ENCODE measurements at places on chromosomes 1 and 21.

DNA sequence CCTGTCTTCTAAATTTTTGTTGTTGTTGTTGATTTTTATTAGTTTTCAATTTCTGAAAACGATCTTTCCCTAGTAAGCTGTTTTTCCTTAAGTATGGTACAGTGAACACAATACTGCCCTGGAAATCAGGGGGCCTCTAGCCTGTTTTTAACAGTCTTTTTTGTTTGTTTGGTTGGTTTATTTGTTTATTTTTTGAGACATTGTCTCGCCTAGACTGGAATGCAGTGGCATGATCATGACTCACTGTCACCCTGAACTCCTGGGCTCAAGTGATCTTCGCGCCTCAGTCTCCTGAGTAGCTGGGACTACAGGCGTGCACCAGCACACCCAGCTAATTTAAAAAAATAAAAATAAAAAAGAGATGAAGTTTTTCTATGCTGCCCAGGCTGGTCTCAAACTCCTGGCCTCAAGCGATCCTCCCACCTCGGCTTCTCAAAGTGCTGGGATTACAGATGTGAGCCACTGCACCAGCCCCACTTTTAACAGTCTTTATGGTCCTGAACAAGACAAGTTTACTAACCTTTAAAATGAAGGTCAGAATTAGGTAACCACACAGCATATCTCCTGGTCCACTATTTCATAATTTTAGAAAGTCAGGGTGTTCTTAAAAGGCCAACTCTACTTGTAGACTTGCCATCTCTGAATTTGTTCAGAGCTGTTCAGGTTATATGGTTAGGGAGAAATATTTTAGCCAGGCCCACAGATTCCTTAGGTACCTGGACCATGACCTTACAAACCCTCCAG is 35.4 kb downstream of the TBCE start:
- DNase-seq = no peak

- no peak for DNase-seq
Measured at GRCh38 chr1:165988817-165989216, 161.4 kb downstream of the UCK2 start.

- no peak for DNase-seq
Measured at GRCh38 chr1:57086154-57086553, 120.3 kb upstream of the C8B start.

- DNase-seq = no peak
Measured at GRCh38 chr1:22502202-22502601, 50.6 kb downstream of the ZBTB40 start.

GRCh38 chr1:184267747-184268146 is 119.1 kb upstream of the C1orf21 start:
- no peak for DNase-seq

DNA sequence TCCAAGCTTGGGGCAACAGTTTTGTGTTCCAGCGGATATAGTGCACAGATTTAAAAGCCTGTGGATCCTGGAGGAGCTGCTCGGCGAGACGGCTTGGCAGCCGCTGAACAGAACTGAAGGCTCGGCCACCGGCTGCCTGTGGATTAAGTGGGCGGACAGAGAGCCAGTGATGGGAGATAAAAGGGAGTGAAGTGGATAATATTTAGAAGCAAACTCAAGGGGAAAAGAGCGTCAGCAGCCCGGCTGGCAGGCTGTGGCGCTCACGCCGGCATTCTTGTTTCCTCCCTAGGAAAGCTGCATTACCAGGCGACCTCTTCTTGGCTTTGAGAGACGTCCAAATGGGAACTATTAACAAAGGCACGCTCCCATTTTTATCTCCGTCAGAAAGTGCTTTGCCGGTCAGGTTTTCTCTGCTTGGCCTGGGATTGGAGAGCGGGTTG is 10.4 kb downstream of the TRABD2B start:
- DNase-seq = no peak

- no peak for DNase-seq
Measured at GRCh38 chr1:88191917-88192316, 492.2 kb upstream of the PKN2 start.

DNA sequence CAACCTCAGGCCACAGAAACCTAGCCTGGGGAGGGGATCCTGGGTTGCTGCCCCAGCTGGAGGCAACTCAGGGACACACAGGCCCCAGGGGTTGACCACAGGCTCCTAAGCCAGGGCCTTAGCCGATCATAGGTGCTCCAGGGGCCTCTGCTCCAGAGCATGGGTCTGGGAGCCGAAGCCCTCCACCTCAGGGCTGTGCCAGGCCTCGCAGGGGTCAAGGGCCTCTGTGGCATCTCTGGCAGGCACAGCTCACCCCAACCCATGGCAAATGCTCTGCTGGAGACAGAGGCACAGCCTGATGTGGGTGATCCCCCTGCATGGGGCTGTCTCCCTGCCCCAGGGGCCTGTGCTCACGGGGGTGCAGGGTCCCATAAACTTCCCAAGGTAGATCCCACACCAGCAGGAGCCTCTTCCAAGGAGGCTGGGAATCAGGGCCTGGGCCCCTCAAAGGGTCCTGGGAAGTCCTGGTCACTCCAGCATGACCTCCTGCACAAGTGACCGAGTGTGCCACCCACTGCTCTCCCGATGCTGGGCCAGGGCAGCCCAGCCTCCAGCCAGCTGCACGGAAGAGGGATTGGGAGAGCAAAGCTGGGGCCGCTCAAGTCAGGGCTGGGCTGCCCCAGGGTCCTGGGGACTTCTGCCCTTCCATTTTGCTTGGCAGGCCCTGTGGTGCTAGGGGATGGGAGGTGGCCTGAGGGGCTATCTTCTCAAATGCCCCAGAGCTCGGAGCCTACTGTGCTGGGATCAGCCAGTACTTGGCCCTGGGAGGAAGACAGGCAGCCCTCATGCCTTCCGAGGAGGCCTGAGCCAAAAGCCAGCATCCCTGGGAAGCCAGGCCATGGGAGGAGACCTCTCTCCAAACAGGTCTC is 22.2 kb upstream of the PRSS38 start:
- no peak for DNase-seq

DNA sequence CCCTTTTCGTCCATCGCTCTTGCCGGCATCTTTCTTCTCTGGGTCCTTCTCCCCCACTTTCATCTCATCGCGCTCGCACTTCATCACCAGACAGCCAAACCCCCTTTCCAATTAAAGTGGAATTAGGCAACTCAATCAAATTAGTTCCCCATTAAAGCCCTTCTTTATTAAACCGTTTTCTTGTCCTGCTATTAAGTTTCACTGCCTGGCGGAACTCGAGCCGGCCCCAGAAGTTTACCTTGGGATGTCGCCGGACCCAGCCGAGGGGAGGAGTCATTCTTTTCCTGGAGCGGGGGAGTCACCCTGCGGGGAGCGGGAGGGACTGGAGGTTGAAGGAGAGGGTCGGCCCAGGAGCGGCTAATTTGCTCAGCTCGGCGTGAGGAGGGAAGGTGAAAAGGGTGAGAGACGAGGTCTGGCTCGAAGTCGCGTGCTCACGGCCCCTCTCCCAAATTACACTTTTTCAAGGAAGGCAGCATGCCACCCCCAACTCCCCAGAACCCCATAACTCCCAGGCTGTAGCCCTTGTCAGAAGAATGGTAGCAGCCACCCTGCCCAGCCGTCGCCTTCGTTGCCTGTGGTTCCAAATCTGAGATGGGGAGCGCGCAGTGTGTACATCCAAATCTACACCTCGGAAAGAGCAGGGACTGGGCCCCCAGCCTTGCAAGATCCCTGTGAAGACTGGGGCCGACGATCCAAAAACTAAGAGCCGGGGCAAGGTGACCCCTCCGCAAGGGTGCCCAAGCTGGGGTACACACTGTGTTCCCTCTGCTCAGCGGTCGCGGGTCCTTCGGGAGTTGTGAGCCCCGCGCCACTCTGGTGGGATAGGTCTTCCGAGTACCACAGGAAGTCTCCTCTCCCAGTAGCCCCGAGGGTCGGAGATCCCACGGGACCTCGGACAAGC is 6.4 kb downstream of the DMRTA2 start:
- no peak for DNase-seq

GRCh38 chr1:231931846-231932454 is 305.4 kb downstream of the DISC1 start:
- no peak for DNase-seq

Data from stromal cell of bone marrow (primary cell).